SK-N-MC (cell line): ENCODE measurements at places on chromosomes 11 and 22.

GRCh38 chr11:68411501-68411991 is 49.0 kb upstream of the PPP6R3 start:
- no peak for DNase-seq

DNA sequence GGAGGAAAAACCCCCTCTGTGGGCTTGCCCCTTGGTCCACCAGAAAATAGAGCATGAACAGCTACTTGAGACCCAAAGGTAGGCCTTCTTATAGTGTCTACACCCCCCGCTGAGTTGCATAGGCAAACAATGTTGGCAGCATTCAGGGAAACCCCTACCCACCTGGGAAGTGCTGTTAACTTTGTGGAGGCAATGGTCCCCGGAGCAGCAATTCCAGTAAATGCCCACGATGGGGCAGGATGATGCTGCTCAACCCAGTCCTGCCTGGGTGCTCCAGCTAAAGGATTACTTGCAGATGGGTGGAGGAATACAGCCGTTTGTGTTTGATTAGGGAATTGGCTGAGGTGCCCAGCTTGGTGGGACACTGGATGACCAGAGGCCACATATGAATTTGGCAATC is 381.3 kb upstream of the ANO5 start:
- DNase-seq, result no peak

DNA sequence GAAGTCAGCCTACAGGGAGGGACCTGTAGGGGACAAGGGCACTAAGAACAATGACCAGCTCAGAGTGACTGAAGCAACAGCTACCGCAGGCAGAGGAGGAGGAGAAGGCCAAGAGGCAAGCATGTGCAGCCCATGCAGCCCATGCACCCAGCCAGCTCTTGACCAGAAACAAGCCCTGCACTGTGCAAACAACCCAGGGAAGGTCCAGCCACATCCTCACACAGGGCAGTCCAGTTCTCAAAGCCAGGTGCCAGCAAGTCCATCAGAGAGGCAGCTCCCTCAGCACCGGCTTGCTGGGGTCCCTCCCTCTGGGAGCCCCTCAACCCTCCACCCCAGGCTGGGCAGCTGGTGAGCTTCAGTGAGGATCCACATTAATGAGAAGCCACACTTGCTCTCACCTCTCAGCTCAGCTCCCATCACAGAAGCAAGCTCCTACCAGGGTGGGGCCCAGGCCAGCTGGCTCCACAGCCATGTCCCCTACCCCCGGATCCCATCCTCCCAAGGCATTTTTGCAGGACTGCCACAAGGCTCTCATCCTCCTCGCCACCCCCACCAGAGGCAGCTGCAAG is 7.1 kb downstream of the DGCR2 start:
- DNase-seq, result no peak

- no peak for DNase-seq
These were observed 3.7 kb upstream of the HEPHL1 start for GRCh38 chr11:94017446-94017845.

DNA sequence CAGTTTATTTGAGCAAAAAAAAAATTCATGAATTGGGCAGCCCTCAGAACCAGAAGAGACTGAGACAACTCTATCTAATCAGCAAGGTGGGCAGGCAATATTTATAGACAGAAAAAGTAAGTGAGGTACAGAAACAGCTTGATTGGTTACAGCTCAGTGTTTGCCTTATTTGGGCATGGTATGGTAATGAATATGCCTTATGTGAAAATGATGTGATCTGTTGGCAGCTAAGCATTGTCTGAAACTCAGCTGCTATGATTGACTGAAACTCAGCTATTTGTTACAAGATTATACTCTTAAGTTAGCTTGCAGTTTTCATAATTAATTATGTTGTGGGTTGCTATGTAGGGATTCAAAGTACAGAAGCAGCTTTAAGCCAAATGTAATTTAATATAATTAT is 127.6 kb downstream of the CNTN5 start:
- no peak for DNase-seq

DNA sequence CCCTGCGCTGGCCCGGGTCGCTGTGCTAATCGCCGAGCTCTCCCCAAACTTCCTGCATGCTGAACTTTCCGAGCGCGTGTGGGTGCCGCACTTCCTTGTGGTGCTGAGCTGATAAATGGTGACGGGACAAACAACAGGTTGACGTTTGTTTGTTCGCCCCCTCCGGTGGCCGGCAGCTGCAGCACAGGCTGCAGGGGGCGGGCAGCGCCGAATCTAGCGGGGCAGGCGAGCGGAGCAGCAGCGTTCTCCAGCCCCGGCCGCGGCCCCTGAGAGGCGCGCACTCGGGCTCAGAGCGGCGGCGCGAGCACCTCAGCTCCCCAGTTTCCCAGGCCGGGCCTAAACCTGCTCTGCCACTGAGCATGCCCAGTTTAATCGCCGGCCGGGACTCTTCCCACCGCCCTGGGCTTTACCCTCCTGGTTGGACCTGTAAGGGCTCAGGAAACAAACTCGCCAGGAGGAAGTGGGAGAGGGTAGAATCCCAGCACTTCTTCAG is at the start of gene PDGFD:
PDGFD (minus strand) TSS at position 120 of the 493 bp plus-strand sequence.
- no peak for DNase-seq

DNA sequence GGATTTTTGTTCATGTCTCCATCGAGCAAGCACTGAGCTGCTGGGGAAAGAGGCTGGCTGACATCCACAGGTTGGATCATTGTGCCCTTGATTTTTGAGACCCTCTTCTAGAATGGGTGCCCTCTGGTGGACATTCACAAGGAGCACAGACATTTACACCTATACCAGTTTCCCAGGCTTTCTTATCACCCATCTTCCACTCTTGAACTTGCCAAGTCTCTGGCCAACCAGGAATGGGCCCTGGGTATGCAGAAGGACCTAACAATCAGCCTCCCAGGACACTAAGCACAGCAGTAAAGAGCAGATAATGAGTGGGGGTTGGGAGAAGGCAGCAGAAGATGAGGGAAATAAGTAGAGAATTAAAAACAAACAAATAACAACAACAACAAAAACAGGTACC is 5.7 kb upstream of the INTS4 start:
- DNase-seq, result peak; percentile 16

- peak; percentile 66 for DNase-seq
These were observed 38.0 kb downstream of the EXT2 start for GRCh38 chr11:44133335-44133946.

DNA sequence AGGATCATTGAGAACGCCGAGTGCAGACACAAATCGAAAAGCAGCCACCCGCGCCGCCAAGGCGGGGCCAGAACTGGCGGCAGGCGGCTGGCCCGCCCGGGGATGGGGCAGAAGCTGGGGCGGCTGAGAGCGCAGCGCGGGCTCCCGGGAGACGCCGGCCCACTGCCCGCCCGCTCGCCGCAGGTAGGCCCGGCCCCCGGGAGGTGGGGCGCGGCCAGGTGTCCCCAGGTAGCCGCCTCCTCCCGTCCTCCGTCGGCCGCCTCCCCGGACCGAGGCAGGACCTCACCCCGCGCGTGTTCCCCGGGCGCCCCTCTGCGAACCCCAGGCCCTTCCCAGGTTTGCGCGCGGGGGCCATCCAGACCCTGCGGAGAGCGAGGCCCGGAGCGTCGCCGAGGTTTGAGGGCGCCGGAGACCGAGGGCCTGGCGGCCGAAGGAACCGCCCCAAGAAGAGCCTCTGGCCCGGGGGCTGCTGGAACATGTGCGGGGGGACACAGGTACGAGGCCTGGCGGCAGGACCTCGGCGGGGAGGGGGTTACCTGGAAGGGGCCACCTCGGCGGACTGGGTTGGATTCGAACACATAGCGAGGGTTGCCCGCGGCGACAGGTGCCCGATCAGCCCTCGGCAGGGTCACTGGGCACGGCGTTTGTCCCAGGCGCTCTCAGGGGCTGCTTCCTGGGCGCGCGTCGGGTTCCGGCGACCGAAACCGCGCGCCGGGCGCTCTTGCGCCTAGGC is at the start of gene PRRG4:
PRRG4 (plus strand) TSS at position 248 of the 733 bp plus-strand sequence. CDS start 603 bp downstream, outside the sequence.
- DNase-seq, result no peak

DNA sequence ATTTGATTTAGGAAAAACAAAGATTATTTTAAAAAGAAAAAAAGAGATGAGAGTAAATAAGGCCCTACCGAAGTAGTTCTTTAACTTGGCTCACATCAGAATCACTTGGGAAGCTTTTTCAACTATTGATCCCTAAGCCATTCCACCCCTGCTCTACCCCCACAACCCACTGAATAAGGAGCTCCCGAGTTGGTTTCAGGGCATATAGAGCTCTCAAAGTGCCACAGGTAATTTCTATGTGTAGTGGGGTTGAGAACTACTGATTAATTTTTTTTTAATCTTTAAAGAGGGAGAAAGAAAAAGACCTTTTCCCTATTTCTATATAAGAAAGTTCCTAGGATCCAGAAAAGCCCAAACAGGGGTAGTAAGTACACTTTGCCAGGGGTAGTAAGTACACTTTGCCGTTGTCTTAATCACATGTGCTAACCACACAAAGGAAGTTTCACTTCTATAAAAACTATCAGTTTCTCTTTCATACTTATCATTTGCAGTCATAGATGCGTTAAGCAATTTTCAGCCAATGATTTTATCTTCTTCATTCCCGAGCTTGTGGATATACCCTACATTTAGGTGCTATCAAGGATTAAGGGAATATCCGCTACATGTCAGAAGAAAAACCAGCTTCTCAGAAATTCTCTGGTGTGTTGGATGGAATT is 108.4 kb upstream of the ZC3H12C start:
- no peak for DNase-seq

DNA sequence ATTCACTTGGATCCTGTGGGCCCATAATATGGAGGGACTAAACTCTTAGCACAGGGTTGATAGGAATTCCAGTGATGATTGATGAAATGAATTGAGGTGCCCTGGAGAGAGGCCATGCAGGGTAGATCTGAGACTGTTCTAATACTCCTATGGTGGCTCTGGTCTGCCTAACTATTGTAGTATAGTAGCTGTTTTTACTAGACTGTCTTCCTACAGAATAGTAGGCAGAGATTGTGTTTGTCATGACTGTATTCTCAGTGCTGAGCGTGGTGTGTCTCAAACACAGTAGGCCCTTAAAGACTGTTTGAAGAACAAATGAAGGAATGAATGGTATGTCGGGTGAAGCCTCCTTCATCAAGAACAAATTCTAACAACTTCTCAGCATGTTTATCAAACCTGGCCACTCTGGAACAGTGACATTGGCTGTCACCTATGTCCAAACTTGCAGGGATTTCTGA is 107.0 kb upstream of the SESN3 start:
- DNase-seq, result no peak

DNA sequence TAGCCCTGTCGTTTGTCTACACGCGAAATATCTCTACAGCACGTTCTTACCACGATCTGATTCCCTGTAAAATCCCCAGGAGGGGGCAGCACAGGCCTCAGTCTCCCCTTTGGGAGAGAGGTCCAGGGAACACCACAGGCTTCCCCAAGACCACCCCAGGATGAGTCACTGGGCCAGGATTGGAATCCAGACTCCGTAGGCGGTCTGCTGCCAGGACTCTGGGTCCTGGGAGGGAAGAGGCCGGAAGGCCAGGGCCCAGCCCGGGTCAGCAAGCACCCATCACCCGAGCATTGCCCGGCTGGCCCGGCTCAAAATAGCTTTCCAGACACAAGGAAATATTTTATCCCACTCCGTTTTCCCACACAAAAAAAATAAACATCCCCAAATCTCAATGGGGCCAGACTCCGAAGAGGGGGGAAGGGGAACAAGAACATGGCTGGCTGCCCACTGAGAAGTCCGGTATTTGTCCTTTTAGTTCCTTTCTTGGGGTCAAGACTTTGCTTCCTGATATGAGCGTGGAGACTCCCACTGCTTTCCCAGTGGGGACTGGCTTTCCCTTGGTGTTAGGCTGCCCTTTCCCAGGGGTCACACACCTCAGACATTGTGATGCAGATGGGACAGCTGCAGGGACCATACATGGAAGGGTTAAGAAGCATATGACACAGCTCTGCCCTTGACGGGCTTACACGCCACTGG is 91.3 kb downstream of the LRRC32 start:
- DNase-seq, result no peak
